ENCODE measurements at places on chromosomes 5 and 9. TPM values are rescaled to one million over a fixed set of nuclear protein-coding genes. Genes with fewer than 3 reads are reported as not detected.

GRCh38 chr5:180001136-180001535 lies 70.4 kb downstream of the RNF130 start:
- no peak for DNase-seq

DNA sequence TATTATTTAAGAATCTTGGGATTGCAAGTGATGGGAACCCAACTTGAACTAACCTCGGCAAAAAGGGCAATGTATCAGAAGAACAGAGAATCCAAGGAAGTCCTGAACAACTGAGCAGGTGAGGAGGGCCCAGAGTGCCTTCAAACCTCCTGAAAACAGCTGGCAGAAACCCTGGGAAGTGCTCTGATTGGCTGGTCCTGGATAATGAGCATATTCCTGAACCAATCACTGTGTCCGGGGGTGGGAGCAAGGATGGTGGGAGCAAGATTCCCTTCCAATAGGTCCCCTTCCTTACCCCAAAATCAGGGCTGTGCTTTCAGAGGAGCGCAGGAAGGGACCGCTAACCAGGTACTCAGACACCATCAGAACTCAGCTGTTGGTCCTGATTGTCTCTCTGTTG lies 31.9 kb upstream of the TBC1D2 start:
- no peak for DNase-seq

Gene SHLD3
- 5.5 TPM for total RNA-seq

Gene CCDC183
- total RNA-seq = 0.26 TPM

DNA sequence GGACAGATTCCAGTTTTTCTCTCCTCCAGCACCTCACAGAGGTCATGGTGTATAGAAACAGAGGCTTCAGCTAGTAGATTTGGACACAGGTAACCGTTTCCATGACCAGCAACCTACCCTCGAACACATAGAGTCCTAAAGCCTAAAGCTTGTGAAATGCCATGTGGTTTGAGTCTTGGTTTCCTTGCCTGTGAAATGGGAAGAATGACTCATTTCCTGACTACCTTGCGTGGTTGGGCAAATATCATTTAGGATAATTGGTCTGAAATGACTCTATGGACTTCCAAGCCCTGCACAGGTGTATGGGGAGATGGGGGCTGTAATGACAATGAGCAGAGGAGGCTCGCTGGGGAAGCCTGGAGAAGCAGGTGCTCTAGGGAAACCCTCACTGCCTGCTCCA lies 134.6 kb downstream of the TTLL11 start:
- DNase-seq = no peak

DNA sequence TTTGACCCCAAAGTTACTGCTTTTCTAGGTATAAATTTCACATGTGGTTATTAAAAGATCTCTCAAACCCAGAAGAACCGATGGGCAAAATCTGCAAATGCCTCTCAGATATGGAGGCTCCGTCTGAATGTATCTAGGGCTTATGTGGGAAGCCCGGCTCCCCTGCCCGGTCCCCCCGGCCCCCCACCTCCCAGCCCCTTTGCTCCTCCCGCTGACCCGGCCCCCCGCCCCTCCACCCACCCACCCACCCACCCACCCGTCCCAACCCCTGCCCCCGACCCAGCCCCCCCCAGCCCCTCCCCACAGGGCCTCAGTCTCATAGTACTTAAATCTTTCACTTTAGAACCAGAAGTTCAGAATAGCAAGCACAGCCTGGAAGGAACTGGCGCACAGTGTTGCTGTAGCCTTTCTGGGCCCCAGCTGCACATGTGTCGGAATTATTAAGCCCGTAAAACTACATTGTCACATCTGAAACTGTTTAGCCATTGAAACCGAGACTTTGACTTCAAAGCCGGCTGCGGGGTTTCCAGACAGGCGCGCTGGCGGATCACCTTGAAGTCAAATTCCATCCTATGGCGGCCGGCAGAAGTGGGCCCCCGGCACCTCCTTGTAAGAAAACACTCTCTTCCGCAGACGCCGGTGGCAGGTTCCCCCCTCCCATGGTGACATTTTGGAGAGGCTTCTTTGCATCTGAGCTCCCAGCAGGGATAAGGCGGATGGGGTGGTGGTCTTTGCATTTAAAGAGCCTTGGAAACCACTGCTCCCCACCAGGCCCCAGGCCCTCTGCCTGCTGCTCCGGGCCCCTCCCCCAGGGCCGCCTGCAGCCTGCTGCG lies 12.8 kb downstream of the NKD2 start:
- no peak for DNase-seq

Data from pulmonary artery endothelial cell (primary cell).